ENCODE measurements at places on chromosomes 3 and 15.

DNA sequence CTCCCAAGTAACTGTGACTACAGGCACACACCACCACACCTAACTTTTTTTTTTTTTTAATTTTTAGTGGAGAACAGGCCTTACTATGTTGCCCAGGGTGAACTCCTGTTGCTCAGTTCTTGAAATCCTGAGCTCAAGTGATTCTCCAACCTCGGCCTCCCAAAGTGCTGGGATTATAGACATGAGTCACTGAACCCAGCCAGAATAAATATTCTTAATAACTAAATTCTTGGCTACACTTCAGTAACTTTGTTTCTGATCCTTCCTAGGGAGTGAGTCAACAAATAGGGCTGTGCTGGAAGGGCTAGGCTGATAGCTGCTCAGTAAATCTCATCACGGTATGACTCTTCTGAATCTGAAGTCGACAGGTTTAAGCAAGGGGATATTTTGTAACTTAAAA is 56.6 kb downstream of the P3H2 start:
- no peak for DNase-seq

GRCh38 chr3:12983319-12983718 is 89.9 kb downstream of the IQSEC1 start:
- DNase-seq: no peak

DNA sequence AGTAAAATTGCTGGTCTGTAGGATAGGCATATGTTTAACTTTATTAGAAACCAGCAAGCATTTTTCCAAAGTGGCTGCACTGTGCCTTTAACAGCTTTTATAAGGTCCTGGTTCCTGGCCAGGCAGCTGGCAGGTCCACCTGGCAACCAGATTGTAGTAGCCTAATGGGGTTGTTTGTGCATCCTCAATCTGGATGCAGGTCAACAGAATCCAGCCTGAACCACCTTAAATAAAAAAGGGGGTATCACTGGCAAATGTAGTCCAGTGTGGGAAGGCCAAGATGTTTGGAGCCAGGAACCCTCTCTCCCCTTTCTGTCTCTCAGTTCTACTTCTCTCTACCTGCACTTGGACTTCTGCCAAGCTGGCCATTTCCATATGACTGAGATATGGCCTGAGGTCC is 200.3 kb downstream of the ZNF621 start:
- DNase-seq: no peak

DNA sequence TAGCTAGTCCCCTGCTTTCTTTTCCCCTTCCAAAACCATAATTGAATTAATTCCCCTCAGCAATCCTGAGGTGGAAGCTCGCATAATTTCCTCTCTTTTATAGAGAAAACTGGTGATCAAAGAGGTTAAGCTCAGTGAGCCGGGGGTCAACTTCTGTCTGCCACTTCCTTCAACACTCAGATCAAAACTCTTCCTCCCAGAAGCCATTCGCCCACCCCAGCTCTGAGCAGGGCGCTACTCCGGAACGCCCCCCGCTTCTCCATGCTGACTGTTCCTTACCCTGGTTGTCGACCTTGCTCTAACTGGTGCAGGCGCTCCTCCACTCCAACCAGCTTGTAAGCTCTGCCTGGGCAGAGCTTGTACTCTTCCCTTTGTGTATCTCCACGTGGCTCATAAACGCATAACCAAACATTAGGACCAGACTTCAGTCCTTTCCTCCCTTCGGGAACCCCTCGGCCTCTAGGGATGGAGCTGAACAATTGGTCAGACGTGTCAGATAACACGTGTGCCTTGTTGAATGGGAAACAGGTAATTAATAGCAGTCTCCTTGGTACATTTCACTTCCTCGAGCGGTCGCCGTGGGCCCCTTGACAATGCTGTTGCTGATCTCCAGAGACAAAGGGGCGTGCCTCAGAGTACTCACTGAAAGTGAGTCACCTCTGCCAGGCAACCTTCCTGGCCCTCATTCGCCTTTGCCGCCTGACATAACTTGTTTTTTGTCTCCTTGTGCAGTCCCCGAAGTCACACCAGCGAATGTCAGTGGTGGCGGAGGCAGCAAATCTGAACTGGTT is 71.8 kb downstream of the IL5RA start:
- DNase-seq: no peak

DNA sequence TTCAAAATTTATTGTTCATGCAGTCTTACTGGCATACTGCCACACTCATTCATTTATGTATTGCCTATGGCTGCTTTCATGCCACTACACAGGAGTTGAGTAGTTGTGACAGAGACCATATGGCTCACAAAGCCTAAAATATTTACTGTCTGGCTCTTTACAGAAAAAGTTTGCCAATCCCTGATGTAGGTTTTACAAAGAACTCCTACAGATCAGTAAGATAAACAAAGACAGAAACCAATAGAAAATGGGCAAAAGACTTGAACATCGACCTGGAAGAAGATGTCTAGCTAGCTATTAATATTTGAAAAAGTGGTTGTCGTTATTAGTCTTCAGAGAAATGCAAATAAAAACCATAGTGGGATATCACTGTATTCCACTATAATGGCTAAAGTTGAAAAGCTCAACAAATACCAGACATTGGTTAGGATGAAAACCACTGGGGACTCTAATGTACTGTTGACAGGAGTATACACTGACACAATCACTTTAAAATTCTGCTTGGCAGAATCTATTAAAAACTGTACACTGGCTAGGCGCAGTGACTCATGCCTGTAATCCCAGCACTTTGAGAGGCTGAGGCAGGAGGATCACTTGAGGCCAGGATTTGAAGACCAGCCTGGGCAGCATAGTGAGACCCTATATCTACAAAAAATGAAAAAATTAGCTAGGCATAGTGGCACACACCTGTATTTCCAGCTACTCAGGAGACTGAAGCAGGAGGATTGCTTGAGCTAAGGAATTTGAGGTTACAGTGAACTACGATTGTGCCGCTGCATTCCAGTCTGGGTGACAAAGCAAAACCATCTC is 87.7 kb downstream of the NEO1 start:
- no peak for DNase-seq

DNA sequence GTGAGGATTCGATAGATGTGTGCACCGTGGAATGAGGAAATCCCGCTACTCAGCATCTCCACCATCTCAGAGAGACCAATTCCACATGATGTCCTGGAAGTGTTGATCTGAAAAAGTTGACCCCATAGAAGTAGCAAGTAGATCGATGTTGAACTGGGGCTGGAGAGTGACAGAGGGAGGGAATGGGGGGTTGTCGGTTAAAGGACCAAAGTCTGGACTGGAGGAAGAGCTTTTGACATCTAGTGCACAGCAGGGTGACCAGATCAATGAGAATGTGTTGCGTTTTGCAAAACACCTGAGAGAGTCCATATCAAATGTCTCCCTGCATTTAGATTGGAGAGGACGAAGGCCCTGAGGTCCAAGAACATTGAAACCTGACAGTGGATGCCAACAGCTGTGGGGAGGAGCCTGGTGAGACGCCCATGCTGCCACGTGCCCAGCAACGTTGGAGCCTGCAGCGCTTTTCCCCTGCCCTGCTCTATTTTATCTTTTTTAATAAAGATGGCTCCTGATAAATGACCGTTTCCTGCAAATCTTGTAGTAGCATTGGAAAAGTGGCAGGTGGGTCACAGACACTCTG is 30.1 kb upstream of the RPL32 start:
- DNase-seq: no peak

GRCh38 chr15:74240002-74240568 is 4.0 kb downstream of the CCDC33 start:
- DNase-seq: no peak

DNA sequence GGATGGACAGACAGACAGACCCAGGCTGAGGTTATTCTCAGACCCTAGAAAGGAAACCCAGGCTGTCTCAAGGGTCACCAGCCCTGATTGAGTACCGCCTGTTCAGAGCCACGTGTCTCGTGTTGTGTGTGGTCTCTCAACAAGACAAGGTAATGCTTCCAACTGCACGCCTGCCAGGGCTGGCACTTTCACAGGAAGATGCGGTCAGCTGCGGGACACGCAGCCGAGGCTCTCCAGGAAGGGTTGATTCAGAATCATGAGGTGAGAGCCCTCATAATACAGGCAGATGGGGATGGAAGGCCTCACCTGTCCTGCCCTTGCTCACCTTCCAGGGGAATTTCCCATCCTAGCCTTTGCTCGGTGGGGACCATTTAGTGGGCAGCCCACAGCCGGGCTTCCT is 81.4 kb downstream of the TOP2B start:
- DNase-seq: no peak
